ENCODE measurements at places on chromosomes 4 and X. TPM values are rescaled to one million over a fixed set of nuclear protein-coding genes. Genes with fewer than 3 reads are reported as not detected.

The S100P gene
- not detected for total RNA-seq

The WDR13 gene
- total RNA-seq = 154 TPM

The TLR8 gene
- not detected for total RNA-seq

The SNCA gene
- total RNA-seq = 1.4 TPM

The CT83 gene
- total RNA-seq = not detected

The SAGE1 gene
- not detected for total RNA-seq

The HPGDS gene
- not detected for total RNA-seq

All from aortic smooth muscle cell (primary cell).